ENCODE measurements at places on chromosomes 4 and X.

DNA sequence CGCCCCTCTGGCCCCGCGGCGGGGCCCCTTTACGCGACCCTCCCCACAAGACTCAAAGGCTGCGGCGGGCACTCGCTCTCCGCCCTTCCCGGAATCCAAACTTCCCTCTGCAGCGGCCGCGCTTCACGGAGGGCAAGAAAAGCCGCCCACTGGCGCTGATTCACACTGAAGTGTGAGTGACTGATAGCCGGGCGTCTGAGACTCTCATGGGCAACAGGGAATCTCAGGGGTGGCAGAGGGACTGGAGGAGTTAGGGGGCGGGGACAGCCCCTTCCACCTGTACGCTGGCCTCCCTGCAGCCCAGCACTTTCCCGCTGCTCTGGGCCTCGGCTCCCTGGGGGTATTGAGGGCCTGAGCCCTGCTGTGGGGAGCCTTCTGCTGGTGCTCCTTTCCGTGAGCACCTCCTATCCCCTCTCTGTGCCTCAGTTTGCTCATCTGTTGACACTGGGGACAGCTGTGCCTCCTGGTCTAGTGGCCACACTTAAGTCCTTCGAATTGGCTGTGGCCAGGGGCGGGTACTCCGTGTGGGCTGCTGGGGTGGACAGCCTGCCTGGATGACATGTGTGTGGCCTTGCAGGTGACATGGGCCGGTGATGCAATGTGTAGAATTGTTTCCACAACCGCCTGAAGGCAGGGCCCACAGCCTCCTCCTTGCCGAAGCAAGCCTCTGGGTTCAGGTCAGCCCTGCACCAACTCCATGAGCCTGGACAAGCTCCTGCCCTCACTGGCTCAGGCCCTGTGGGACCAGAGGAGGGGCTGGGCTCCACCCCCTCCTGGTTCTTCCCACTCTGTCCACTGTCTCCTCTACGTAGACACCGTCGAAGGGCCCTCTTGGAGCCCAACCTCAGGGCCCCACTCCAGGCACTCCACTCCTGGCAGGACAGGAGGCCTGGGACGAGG lies 951 bp downstream of the SH3BP2 start:
- peak; percentile 41 for DNase-seq

DNA sequence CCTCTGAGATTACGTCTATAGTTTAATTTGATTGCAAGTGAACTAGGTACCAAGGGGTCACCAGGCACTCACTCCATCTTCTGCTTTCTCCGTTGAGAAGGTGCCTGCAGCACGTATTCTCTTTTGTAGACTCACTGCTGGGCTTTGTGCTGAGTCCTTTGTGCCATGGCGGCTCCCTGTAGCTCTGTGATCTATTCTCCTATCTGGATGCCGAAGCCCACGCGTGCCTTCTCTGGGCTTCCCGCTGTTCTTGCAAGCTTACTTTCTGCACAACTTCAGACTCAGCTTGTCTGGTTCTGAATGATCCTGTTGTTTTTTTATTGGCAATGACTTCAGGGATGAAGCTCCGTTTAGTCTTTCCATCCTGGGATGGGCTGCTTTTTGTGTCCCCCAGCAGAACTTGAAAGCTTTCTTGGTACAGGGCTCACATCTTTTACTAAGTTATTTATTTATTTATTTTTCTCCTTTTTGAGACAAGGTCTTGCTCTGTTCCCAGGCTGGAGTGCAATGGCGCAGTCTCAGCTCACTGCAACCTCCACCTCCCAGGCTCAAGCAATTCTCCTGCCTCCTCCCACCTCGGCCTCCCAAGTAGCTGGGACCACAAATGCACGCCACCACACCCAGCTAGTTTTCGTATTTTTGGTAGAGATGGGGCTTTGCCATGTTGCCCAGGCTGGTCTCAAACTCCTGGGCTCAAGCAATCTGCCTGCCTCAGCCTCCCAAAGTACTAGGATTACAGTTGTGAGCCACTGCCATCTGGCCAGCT lies 100.9 kb upstream of the NKX1-1 start:
- DNase-seq: no peak

DNA sequence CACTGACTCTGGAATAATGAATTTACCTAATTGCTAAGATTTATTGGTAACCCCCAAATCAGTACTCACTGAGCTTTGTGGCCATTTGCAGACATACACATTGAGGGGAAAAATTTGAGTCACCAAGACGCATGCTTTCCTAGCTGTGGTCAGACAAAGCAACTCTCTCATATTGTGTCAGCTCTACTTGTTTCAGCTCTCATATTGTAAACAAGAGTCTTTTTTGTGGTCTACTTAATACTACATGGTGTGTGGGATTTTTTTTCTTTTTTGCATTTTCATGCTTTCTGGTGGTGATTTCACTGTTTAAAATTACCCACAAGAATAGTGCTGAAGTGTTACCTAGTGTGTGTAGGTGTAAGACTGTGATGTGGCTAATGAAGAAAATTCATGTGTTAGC lies 428.2 kb upstream of the GALNT7 start:
- no peak for DNase-seq

- no peak for DNase-seq
Observed at GRCh38 chr4:40881851-40882250, 132.1 kb downstream of the NSUN7 start.

- no peak for DNase-seq
Observed at GRCh38 chr4:3329887-3330286, 37.1 kb downstream of the RGS12 start.

- no peak for DNase-seq
Observed at GRCh38 chr4:36277533-36277932, 3.9 kb upstream of the DTHD1 start.

DNA sequence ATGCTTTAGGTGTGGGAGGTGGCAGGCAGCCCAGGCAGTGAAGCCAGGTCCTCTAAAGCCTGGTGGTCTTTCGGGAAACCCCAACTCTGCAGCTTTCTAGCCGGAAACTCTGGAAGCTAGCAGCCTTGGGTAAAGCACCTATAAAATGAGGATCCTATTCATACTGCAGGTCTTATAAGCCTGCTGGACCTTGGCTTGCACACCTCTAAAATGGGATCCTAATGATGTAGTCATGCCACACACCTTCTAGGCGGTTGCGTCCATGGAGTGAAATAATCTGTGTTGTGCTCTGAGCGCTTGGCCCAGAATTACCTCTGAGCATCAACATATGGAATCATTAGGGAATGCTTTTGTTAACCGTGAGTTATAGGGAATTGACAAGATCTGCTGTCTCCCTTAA lies 36.0 kb upstream of the STS start:
- no peak for DNase-seq

- DNase-seq: peak; percentile 57
Observed at GRCh38 chrX:15947648-15948317, 93.2 kb upstream of the AP1S2 start.

DNA sequence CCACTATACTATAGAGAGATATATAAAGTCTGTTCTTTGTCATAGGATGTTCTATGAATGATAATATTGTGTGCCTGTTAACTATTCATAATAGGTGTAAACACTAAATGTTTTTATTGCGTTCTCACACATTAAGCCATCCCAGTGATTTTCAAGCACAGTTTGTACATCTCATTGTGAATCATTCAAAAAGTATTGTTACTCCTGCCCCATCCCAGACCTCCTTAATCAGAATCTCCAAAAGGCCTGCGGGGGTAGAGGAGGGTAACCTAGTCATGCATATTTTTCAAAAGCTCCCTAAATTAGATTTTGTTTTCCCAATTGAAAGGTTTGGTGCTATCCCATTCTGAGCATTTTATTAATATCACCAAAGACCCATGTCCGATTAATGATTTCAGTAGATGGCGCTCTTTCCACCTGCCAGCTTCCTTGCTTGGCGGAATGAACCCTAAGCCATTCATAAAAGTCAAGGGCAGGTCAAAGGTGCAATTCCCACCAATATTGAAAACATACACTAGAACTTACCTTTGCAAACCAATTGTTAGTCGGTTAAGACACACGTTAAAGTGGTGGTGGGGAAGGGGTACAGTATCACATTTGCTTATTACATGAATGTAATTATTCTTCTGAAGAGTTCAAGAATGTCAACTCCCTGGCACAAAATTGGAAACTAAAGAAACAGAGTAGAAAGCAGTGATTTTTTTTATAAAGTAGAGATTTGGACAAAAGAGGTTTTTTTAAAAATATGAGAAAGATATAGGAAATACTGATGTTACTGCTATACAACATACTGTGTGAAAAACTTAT lies 5.8 kb upstream of the TET2 start:
- peak; percentile 27 for DNase-seq

All from astrocyte of the spinal cord (primary cell).